GM10248 (cell line): ENCODE measurements at places on chromosomes 4 and X.
A peak's percentile ranks its signal among the peaks of the same experiment; 100 is the strongest.

GRCh38 chr4:15717657-15718416 lies 15.0 kb downstream of the BST1 start:
- no peak for DNase-seq

DNA sequence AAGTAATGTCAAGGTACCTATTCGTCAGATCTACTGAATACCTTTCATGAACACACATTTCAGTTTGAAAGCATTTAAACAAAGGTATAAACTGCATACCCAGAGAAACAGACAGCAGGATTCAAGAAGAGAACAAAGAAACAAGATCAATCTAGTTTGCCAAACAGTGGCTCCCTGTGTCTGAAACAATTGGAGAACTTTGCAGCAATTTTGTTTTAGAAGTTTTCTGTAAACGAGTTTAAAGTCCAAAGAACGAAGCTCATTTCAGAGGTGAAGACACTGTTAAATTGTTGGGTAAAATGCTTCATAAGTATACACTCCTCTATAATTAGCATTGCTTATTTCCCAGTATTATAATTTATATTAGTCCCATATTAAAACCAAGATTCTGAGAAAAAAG lies 21.4 kb upstream of the NSUN7 start:
- DNase-seq, result no peak

DNA sequence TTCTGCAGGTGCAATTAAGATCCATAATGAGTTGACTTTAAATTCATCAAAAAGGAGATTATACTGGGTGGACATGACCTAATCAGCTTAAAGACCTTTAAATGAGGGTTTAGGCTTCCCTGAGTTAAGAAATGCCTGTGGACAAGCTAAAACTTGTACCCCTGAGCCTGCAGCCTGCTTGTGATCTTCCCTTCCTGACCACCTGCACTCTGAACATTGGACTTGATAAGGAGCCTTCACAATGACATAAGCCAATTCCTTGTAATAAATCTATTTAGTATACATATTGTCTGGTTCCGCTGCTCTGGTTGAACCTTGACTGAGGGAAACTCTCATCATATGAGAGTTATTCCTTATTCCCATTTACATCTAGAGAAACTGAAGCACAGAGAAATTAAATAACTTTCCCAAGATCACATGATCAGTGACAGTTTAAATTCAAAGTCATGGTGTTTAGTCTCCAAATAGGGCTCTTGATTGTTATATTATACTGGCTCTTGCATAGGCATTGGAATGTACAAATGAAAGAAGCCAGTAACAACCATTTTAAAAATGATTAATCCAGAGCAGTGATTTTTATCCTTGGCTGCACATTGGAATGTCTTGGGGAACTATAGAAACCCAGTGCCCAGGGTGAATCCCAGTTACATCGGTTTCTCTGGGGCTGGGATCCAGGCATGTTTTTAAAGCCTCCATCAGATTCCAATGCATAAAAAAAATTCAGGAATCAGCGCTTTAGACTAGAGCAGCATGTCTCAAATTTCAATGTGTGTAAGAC lies 136.1 kb downstream of the MSL3 start:
- DNase-seq, result no peak

DNA sequence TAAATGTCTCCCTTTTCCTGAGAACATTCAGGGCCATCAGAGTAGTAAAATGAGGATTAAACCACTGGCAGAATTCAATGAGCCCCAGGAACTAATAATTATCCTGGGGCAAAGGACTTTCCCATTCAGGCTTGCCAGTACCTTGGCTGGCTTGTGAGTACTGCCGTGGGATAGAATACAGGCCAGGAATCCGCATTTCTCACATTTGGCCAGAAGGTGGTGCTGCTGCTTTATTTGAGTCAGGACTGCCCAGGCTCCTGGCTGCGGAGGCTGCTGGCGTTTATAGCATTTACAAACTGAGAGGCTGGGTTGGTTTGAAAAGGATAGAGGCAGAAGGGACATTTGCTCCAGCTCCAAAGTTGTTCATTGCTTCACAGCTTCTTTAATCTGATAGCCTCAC lies 91.4 kb downstream of the RTL9 start:
- DNase-seq, result peak; percentile 62

GRCh38 chr4:13092702-13093101 lies 391.4 kb downstream of the RAB28 start:
- DNase-seq, result no peak

DNA sequence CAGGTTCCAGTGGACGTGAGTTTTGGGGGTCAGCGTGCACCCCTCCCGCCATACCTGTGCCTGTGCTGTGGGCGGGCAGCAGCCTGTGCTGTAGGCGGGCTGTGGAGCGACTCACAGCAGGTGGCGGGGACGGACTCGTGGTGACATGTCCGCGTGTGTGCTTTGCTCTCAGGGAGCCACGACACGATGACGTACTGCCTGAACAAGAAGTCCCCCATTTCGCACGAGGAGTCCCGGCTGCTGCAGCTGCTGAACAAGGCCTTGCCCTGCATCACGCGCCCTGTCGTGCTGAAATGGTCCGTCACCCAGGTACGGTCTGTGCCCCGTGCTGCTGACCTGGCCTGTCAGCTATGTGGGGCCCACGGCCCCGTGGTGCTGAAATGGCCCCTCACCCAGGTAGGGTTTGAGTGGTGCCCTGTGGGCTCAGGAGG lies 7.4 kb downstream of the PLCXD1 start:
- no peak for DNase-seq

DNA sequence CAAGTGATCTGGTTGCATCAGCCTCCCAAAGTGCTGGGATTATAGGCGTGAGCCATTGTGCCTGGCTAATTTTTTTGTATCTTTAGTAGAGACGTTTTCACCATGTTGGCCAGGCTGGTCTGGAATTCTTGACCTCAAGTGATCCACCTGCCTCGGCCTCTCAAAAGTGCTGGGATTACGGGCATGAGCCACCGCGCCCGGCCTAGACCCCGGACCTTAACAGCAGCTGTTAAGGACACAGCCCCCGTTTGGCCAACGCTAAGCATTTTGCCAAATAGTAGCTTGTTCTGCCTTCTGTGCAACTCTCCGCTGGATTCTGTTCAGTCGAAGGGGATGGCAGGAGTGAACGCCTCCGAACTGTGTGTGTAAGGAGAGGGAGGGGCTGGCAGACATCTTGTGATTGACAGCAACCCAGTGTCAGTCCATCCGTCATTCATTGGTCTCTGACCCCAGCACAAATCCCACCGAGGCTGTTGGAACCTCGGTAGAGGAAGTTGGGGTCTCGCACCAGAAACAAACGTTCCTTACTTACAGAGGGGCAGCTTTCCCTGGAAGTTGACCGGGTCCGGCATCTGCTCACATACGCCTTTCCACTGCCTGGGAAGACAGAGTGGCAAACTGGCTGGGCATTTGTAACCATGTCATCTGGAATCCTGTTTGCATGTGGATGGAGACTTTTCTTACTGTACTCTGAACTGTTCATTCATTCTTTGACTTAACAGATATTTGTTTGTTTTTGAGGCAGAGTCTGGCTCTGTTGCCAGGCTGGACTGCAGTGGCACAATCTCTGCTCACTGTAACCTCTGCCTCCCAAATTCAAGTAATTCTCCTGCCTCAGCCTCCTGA lies 69.4 kb downstream of the TRAPPC11 start:
- DNase-seq, result no peak

DNA sequence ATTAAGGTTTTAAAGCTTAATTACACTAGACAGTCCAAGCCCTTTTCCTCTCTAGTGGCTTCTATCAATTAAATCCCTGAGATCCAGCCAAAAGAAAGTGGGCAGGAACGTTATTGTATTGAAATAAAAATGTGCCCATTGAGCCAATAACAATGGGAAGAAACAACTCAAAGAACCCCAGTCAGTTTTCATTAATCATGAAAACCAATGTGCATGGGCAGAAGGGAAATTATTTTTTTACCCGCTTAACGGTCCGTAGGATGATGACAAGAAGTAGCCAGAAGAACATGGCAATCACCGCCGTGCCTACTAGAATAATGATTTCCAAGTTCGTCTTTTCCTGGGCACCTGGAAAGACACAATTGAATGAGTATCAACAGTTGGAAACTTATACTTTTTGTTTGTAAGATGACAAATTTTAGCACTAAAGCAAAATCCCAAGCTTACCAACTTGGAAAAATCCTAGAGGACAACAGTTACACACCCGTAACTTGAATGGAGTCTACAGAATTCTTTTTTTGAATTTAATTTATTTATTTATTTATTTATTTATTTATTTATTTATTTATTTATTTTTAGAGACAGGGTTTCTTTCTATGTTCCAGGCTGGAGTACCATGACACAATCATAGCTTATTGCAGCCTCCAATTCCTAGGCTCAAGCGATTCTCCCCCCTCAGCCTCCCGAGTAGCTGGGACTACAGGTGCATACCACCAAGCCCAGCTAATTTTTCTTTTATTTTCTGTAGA lies 26.8 kb downstream of the KDR start:
- no peak for DNase-seq

GRCh38 chrX:49103637-49104036 lies 19.9 kb downstream of the GPKOW start:
- no peak for DNase-seq

DNA sequence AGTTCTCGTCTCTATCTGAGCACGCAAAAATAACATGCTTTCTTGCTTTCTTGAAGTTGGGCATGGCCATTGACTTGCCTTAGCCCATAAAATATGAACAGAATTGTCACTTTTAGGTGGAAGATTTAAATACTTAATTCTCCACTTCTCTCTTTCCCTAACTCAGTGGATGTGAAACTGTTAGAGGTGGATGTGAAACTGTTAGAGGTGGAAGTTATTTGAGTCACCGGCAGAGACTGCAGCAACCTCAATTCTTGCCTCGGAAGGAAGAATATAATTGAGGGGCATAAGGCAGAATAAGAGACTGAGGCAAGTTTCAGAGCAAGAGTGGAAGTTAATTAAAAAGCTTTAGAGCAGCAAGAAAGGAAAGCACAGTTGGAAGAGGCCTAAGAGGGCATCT lies 2.8 kb upstream of the PARM1 start:
- DNase-seq, result no peak

GRCh38 chr4:40881096-40881495 lies 131.3 kb downstream of the NSUN7 start:
- no peak for DNase-seq

GRCh38 chr4:25953740-25954139 lies 39.7 kb downstream of the SMIM20 start:
- DNase-seq, result no peak

GRCh38 chr4:74202062-74202586 lies 44.2 kb downstream of the MTHFD2L start:
- no peak for DNase-seq

DNA sequence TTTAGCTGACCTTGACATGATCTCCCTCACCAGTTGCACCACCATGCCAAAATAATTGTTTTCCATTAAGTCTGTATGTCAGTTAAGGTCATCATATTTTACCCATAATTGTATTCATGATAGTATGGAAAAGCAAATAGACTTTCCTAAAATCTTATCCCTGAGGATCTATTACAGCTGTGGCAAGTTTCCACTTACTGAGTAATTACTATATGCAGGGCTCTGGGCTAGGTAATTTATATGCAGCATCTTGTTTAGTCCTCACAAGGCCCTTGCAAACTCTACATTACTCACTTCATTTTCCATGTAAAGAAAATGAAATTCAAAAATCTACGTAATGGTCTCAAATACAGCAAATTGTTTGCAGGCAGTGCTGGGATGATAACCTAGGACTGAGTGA lies 34.8 kb downstream of the YIPF7 start:
- DNase-seq, result no peak

DNA sequence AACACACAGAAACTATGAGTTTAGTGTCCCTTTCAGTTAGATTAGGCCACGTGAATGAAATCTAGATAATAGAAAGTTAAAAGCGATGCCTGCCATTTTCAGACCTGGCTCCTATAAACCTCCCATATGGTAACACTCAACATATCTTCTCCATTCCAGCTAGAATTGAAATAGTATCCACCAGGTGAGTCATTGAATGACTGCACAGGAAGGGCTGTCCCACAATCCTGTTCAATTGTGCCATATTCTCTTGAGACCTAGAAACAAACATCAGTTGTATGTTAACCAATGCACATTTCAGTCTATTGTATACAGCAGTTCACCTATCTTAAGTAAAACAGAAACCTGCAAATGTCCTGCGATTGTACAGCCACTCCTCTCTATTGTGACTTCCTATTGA lies 659.3 kb upstream of the SLIT2 start:
- no peak for DNase-seq

- DNase-seq, result no peak
These were observed 54.1 kb downstream of the BMP3 start for GRCh38 chr4:81084634-81085033.

DNA sequence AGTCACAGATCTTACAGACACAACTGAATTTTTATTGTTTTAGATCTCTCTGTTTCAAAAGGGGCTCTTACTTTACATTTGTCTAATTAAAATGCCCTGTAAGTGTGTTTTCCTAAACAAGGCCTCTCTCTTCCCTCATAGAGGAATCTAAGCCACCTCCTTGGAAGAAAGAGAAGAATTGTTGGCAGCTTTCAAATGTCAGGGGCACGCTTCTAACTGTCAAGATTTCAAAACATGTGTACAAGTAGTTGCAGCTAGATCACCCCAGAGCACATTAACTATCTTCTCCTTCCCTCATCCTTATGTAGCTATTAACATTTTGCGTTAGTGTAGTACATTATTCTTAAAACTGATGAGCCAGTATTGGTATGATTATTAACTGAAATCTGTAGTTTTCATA lies 266.5 kb upstream of the BOD1L1 start:
- no peak for DNase-seq

DNA sequence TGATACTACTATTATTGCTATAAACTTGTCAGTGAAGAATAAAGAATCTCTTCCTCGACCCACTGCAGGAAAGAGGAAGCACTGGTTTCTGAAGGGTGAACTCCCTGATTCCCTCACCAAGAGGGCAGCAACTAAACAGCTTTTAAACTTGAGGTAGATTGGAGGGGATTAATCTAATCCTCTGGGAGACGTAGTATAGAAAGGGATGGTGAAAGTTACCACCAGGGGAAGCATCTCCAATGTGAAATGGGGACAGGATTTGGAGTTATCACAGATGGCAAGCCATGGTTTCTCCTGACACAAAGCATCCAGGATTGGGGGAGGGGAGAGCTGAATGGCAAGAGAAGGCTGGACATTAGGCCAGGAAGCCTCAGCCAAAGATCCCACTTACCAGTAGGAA lies 62.7 kb upstream of the PTPN13 start:
- DNase-seq, result no peak

- DNase-seq, result no peak
These were observed 36.1 kb downstream of the MTTP start for GRCh38 chr4:99610605-99611175.

GRCh38 chrX:22117633-22118032 lies 85.5 kb downstream of the PHEX start:
- no peak for DNase-seq
